ENCODE measurements at places on chromosomes 1 and 21. TPM values are rescaled to one million over a fixed set of nuclear protein-coding genes. Genes with fewer than 3 reads are reported as not detected.

OLFML2B gene
- total RNA-seq: not detected

- no peak for DNase-seq
These were observed 27.6 kb downstream of the NCF2 start for GRCh38 chr1:183562701-183563100.

SUMO3 gene
- total RNA-seq: 90.3 TPM

DNA sequence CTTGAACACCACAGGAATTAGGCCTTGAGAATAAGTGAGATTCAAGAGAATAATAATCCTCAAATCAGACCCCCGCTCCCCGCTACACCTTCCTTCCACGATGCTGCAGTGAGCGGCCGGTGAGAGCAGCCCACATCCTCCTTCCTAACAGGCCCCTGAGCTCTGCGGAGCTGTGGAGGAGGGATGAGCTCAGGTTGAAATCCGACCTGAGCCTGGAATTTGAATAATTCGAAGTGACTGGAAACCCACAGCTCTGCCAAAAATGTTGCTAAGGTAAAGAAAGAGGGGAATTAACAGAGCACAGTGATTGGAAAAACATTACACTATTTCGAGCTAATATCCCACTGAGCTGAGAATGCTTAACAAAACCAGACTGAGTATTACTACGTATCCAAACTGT is 90.0 kb downstream of the URB2 start:
- no peak for DNase-seq

DNA sequence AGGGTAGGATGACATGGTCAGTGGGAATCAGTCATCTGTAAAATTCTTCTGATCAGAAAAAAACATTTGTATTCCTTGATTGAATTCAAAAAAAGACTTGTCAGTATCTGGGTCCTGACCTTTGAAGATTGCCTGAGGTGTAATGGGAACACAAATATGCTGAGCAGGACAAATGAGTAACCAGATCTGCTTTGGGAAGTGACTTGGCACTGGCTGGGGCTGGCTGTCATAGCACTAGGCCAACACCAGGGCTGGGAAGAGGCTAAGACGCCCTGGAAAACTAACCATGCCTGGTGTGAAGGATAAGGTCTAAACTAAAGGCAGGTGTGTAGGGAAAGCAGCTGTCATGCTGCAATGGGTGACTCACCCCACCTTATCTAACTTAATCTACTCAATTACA is 452.9 kb upstream of the BEND5 start:
- peak; percentile 36 for DNase-seq

RGS18 gene
- not detected for total RNA-seq

DNA sequence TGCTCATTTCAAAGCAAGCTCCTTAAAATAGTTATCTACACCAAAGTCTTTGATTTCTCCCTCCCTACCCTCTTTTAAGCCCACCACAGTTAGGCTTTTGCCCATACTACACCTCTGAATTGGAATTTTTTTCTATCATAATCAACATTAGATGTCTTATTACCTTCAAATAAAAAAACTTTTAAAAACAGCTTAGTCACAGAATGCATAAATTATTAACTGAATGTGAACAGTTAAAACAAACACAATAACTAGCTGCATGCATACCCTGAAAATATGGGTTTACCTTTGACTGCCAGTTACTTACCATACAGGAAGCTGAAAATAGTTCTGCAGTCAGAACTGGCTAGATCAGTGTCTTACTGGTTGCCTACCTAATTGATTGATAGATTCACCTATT is 210.9 kb downstream of the TGFB2 start:
- DNase-seq: peak; percentile 55

GRCh38 chr1:155553349-155553748 is 9.3 kb downstream of the ASH1L start:
- DNase-seq: no peak

DNA sequence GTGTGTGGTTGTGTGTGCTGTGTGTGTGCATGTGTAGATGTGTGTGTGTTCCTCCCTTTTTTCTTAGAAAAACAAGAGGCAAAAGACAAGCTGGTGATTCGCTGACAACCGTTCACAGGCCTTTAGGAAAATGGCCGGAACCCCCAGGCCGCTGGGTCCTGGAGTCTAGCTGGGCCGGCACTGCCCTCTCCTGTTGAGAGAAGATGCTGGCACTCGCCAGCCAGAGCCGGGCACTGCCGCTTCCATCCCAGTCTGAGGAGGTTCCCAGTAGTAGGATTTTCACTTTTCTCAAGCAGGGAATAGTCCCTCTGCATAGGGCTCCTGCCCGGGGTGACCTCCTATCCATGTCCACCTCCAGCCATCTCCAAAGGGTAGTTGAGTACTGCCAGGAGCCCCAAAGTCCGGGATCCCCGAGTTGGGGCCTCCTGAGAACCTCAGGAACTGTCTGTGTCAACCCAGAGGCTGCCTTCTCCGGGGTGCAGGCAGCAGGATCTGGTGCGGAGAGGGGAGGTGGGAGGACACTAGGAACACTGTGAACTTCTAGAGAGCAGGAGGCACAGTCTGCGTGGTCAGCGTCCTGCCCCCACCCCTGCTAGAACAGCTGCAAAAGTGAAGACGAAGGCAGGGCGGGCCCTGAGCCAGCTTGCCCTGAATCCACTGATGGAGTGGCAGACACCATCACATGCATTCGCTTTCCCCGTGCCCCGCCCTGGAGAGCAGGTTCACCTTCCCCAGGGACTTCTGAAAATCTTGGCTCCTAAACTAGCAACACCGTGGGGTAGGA is 44.1 kb upstream of the ARHGEF16 start:
- peak; percentile 62 for DNase-seq

DNA sequence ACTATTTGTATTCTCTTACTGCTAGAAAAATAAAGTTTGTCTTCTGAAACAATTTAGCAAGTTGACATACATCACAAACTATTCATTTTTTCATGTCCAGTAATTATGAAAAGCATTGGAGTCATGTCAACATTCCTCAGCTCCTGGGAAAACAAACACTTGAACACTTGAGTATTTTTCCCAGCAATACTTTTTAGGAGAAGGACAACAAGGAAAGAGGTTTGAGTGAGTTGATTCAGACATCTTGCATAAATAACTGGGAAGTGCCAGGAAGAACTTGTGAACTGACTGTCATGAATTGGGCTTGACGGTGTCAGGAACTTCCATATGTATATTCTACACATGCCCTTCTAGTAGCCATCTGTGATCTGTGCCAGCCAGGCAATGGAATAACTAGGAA is 195.6 kb downstream of the HMCN1 start:
- DNase-seq: no peak

DENND2C gene
- not detected for total RNA-seq

DNA sequence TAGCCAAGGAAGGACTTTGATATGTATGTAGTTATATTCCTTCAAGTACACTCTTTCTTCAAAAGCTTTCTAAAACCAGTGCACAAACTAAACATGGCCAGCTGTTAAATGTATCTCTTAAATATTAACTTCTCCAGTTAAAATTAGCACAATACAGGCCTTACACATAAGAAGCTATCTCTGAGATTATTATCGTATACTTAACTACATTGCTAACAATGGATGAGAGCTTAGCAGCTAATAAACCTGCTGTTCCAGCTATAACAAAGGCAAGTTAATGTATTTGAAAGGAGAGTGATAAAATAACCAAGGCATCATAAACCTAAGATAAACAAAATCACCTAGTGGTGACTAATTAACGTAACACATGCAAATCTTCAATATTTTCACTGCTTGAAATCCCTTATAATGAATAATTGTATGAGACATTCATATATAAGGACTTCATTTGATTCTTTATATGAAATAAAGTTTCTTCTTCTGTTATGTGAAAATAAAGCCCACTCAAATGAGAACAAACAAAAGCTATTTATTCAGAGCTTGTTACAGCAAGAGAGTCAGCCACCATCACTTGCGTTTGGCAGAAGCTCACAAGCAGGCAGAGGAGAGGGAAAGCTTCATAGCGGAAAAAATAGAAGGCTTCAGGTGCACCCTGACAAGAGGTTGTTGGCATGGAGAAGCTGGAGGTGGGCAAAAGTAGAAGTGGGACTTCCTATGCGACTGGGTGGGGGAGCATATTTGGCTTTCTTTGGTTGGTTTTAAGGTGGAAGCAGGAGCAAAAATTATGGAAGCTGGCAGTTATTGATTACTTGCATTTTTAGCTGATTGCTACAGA is 274.1 kb upstream of the CHRM3 start:
- peak; percentile 55 for DNase-seq

DNA sequence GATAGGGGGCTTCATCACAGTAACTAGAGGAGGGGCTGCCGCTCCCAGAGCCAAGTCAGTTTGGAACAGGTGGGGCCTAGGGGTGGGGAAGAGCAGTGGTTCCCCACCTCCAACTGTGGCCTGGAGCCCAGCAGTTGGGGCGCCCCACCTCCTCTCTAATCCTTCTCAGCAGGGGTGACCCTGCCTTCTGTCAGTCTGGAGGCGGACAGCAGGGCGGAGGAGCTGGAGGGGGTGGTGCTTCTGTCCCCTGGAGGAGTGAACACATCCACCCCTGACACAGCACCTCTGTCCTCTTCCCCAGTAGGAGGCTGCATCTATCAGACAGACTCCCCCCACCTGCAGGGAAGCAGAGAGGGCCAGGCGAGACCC is 73.8 kb downstream of the MRPL37 start:
- no peak for DNase-seq

DNA sequence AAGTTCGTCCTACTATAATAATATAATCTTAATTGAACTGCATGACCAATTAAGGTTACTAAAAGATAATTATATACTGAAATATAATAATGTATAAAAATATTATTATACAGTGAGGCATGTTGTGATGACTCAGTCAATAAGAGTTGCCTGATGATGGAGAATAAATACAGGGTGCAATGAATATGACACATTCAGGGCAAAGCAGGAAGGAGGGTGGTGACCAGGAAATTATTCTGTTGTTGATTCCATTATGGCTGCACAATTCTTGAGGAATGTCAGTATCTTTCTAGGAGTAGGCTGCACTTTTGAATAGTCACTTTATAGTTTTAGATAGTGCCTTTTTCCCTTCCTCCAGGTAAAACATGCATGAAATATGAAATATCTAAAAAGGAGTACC is 46.4 kb upstream of the RGS21 start:
- peak; percentile 12 for DNase-seq

GRCh38 chr1:1119272-1119890 is 3.5 kb upstream of the C1orf159 start:
- no peak for DNase-seq

GRCh38 chr1:209455661-209456358 is 127.7 kb upstream of the CAMK1G start:
- no peak for DNase-seq

IFNGR2 gene
- 28.1 TPM for total RNA-seq

C1orf185 gene
- total RNA-seq: not detected

- DNase-seq: no peak
These were observed 34.7 kb upstream of the RIPK4 start for GRCh38 chr21:41801321-41802197.

GRCh38 chr21:41953249-41953830 is 478 bp downstream of the C2CD2 start:
- no peak for DNase-seq

DNA sequence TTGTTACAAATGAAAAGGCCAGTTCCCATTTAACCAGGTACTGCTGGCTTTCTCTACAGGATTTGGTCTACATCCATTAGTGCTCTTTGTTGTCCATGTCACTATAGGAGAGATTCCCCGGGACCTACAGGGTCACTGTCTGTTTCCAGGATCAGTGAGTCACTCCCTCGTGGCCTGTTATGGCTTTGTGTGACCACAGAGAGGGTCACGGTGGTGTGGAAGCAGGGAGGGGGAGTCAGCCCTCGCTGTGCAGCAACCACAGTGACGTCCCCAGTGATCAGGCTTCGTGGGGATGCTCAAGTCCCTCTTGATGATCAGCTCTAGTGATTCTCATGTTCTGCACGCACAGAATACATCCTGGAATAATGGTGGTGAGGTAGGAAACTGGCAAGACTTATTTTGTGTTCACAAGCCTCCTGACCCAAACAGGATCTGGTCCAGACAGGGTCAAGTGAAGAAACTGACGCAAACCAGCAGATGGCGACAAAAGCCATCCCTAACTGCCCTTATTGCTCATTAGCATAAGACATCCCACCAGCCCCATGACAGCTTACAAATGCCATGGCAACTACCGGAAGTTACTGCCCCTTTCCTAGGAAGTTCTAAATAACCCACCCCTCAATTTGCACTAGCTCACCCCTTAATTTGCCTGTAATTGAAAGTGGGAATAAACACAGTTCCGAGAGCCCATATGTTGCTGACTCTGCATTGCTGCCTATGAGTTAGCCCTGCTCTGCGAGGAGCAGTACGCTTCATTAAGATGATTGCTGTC is 98.5 kb downstream of the DISC1 start:
- peak; percentile 66 for DNase-seq

DNA sequence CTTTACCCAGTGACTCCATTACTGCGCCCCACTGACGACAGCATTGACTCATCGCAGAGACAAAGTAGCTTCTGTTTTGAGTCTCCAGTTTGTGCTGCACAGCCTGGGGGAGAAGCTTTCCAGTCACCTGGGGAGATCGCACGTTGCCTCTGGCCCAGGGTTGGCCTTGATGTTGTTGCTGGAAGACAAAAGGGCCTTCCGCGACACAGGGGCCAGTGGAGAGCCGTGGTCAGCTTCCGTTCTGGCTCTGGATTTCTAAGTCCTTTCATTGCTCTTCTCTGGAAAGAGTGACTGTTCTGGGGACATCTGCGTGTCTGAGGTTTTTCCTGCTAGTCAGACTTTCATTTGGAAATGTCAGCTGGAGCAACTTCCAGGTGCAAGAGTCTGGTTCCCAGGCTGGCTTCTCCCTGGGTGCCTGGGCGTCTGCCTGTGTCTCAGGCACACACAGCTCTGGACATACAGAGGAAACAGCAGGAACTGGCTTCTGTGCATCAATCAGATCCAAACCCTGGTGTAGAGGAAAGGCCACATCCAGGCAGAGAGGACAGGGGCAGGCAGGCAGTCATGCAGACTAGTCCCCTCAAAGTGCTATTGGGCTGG is 257.0 kb downstream of the SIPA1L2 start:
- DNase-seq: no peak

DNA sequence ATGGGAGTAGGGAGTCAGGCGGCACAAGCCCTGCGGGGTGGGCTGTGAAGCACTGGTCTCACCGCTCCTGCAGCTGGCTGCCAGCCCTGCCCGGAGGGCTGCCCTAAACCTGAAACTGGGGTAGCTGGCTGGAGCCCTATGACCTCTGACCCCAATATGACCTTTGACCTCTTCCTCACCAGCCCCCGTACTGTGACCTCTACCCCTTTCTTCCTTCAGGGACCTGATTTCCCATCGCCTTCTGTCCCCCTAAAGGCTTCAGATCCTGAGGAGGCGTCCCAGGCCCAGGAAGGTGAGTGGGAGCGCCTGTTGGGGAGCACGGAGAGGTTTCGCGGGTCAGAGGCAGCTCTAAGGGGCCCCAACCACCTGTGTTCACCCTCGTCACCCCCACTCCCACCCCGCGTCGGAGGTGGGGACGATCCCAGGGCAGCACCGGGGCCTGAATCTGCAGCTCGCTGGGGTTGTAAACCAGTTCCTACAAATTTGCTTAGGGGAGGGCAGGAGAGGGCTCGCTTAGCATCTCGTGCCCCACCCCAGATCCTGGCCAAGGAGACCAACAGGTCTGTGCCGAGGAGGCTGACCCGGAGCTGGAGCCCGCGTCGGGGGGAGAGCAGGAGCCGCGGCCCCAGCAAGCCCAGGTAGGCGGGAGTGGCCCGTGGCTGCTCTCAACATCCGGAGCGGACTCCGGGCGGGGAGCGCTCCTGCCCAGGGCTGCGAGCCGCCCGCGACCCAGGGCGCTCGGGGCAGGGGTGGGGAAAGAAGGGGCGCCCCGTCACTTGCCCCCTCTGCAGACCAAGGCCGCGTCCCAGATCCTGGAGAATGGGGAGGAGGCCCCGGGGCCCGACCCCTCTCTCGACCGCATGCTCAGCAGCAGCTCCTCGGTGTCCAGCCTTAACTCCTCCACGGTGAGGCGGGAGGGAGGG is 7.3 kb downstream of the SYTL1 start:
- peak; percentile 81 for DNase-seq

All from HT-29 (cell line).